ENCODE measurements at places on chromosomes 1 and 21.

DNA sequence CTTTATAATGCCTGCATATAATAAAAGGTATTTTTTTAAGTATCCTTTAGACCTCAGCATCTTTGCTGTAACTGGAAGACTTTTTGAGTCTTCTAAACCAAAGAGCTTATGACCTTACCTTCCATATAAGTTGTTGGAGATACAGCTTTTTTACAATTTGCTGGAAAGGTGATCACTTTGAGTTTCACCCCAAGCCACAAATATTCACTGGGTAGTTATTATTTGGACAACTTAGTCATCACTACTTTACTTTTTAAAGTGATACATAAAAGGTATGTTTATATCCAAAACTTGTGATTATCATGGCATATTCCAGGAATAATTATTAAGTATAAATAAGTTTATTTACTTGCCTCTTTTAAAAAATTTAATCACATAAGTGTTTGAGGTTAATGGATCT lies 246.7 kb upstream of the NRIP1 start:
- no peak for DNase-seq

DNA sequence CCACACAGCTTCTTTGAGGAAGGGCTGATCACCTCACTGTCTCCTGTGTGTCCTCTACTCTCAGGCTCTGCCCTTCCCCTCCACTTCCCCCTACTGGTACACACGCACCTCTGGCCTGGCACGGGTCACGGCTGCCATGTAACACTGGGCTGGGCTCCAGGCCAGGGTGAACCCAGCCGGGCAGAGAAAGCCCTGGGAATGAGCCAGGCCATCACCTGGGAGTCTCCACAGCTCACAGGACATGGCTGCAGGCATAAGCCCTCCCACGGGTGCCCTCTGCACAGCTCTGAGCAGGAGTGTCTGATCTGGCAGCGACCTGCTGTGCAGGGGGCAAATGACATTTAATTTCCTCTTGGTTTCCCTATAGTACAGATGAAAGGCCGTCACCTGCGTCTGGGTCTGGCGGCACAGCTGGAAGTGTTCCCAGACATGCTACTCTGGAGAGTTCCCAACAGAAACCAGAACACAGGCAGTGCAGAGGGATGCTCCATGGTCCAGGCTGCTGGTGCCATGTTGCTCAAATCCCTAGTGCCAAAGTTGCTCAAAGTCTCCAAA lies 61.2 kb downstream of the ERI3 start:
- DNase-seq = no peak

DNA sequence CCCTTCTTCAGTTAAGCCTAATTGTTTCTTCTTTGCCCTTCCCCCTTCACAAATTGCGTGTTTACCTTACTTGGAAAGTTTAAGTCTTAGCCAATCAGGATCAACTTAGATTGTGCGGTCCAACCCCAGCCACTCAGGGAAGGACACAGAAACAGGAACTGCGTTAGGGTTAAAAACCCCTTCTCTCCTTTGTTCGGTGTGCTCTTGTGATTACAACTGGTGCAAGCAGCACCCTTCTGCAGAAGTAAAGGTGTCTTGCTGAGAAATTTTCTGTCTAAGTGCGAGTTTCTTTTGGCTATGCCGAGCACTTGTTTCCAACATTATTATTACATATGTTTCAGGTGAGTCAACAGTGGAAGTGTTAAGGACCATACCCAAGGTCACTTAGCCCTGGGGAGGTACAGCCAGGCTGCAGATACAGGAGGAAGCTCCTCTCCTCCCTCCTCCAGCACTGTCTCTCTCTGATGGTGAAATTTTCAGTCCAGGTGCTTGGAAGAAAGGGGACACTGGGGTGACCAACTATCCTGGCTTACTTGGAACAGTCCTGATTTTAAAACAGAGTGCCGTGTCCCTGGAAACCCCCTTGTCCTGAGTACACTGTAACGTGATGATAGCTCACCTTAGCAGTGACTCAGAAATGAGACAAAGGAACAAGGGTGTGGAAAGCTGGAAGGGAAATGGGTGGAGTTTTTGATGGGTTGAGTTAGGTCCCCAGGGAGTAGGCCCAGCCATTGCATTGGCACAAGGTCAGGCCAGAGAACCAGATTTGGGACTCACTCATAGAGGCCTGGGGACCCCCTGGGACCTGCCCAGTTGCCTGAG lies 68.7 kb upstream of the KLHDC7A start:
- no peak for DNase-seq

DNA sequence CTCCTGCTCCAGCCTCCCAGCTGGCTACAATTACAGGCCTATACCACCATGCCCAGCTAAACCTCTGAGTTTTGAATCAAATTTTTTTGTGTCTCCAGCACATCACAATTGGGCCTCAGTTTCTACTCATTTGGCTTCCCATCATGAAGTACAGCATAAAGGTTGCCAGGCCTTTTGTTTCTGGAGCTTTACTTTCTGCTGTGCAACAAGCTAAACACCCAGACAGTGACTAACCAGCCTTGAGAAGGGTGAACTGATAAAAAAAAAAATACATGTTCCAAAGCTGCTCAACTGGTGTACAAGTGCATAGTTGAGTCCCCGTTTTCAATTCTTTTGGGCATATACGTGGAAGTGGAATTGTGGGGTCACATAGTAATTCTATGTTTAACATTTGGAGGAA lies 25.1 kb downstream of the TIAM1 start:
- no peak for DNase-seq

- DNase-seq = no peak
Measured at GRCh38 chr1:164728719-164729118, 169.7 kb downstream of the PBX1 start.

DNA sequence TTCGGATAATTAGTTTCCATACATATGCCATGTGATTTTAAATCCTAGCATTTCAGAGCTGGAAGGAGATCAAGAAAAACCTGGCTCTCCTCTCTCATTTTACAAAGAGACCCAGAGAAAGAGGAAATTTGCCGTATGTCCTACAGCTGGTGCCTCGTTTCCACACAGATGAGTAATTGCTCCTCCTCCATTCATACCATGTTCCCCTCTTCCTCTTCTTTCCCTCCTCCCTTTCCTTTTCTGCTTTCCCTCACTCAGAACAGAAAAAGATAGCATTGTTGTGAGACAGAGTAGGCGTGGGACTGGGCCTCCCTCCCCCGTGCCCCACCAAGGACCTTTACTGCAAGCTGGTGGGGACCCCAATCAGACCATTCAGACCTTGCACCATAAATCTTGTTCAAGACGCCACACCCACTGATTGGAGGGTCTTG lies 13.7 kb upstream of the SLC44A3 start:
- DNase-seq = no peak

DNA sequence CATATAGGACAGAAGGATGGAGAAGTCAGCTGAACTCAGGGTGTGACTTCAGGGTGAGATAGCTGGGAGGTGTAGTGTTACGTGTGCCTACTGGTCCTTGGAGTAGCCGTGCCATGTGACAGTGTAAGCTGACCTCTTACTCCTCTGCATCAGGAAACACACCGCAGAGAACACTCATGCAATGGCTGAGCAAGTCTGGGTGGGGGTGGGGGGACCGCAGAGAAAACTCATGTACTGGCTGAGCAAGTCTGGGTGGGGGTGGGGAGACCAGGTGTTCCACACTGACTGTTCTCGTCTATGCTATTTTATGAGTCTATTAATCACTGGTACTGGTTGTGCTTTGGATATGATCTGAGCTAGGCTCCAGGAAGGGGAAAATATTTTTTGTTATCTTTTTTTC lies 233.1 kb downstream of the PAPPA2 start:
- DNase-seq = no peak

- no peak for DNase-seq
Measured at GRCh38 chr1:190095596-190095995, 382.1 kb downstream of the BRINP3 start.

DNA sequence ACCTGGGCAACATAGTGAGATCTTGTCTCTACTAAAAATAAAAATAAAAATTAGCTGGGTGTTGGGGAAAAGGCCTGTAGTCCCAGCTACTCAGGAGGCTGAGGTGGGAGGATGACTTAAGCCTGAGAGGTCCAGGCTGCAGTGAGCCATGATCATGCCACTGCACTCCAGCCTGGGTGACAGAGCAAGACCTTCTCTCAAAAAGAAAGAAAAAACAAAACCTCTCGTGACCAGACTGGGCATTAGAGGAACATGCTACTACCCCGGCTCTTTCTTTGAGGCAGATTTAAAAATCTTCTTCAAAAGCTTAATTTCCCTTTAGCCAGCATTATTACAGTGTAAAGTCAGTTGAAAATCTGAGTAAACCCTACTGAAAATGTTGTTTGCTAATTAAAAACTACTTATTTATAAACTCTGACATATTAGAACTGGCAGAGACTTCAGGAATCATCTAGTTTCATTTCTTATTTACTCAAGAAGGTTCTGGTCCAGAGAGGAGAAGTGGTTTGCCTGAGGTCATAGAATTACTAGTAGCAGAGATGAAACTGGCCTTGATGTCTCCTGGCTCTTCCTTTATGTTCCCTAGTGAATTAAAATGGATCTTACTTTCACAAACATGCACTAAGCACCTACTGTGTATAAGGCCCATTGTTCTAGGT lies 11.6 kb upstream of the ELAVL4 start:
- DNase-seq = no peak

GRCh38 chr1:1101503-1101902 lies 14.4 kb downstream of the C1orf159 start:
- no peak for DNase-seq

DNA sequence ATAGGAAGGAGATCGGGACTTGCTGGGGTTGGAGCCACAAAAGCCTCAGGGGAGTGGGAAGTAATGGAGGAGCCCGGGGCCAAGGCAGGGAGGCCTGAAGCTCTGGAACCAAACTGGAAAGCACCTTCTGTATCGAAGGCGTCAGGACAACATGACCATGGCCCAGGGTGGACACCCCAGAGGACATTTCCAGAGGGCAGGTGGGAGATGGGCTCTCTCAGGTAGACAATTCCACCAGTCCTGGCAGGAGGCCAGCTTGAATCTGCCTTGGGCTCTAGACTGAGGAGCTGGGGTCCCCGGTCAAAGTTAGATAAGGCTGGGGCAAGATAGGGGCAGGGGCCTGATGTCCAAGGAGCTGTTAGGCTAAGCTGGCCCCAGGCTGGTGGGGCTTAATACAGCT lies 104.9 kb upstream of the EDN2 start:
- DNase-seq = no peak
